Large intestine (tissue), 12 donors: ENCODE measurements at places on chromosomes 1 and 21. TPM values are rescaled to one million over a fixed set of nuclear protein-coding genes. Genes with fewer than 3 reads are reported as not detected.

The EFNA3 gene
- polyA plus RNA-seq = 9.6 TPM

The LRRIQ3 gene
- polyA plus RNA-seq = 1.1 TPM

The ZNF593OS gene
- 1.2 TPM for polyA plus RNA-seq

The OR2T2 gene
- not detected for polyA plus RNA-seq

The TENT5C gene
- 10.4 TPM for polyA plus RNA-seq

The NTNG1 gene
- 4.9 TPM for polyA plus RNA-seq

DNA sequence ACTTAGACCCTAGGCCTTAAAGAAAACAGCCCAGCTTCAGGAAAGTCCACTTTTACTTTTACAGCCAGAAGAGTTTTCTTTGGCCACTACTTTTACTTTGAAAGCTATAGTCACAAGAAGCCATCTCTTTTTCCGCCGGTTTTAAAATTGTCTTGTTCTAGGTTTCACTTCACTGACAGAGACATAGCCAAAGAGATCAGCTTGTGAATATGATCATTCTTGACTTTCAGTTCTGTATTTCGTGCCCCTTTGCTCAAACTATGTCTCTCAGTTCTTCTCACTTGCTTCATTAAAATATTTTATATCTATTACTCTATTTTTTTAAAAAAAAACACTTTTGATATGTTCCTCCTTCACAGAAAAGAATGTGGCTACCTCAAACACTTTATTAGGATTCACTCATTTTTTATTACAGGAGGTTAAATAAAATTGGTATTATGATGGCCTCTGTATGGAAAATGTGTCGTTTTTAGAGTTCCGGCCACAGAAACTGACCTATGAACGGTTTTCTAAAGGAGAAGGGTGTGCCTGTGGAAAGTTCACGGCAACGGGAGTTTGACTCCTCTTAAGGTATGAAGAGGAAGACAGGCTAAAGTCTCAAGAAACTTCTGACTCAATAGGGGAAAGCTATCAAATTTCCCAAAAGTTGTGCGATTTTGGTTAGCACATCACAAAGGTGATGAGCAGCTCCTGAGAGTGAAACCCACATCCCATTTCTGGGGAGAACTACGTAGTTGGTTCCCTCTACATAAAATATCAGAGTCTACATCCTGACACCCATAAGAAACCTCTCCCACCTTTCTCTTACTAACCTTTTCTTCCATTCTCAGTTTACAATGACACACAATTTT lies 1.2 kb downstream of the MCOLN2 start:
- no peak for DNase-seq

GRCh38 chr1:53578358-53578757 lies 119.2 kb downstream of the DMRTB1 start:
- no peak for DNase-seq

DNA sequence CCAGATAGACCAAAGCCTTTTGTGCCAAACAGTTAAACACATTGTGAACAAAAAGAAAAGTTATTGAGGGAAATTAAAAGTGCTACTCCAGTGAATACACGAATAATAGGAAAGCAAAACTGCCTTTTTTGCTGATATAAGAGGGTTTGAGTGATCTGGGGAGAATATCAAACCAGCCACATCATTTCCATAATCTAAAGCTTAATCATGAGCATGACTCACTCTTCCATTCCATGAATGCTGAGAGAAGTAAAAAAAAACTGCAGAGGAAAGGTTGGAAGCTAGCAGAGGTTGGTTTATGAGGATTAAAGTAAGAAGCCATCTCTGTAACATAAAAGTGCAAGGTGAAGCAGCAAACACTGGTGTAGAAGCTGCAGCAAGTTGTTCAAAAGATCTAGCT lies 350.6 kb upstream of the NCAM2 start:
- no peak for DNase-seq

DNA sequence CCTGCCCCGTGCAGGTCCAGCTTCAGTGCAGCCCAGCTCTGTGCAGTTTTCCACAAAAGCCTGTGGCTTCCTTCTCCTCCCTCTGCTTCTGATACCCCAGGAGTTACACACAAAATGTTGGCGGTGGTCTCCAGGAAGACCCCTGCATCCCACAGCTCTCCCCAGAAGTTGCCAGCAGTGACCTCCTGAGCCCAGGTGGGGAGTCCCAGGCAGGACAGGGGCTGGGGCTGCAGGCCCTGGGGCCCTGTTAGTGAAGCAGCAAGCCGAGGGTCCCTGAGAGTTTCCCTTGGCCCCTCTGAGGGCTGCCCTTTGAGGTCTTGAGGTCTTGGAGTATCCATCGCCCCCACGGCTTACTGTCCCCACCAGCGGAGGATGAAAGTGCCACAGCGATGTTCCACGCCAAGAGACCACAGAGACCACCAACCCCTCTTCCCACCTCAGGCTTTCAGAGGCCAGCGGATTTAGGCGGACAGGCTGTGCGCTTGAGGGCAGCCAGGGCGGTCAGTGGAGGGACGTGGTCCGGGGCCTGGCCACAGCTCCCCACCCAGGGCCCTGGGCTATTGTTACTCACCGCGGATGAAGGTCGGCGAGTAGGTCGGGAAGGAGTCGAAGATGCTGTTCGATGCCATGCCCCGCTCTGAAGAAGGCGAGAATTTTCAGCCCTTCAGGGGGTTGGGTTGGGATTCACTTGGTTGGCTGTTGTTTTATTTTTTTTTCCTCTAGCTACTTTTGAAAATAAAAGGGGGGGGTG lies 34.0 kb upstream of the RUNX3 start:
- DNase-seq = no peak

GRCh38 chr21:42806509-42807140 lies 72.7 kb downstream of the WDR4 start:
- DNase-seq = no peak

GRCh38 chr1:43058056-43058455 lies 99.4 kb upstream of the SLC2A1 start:
- no peak for DNase-seq

DNA sequence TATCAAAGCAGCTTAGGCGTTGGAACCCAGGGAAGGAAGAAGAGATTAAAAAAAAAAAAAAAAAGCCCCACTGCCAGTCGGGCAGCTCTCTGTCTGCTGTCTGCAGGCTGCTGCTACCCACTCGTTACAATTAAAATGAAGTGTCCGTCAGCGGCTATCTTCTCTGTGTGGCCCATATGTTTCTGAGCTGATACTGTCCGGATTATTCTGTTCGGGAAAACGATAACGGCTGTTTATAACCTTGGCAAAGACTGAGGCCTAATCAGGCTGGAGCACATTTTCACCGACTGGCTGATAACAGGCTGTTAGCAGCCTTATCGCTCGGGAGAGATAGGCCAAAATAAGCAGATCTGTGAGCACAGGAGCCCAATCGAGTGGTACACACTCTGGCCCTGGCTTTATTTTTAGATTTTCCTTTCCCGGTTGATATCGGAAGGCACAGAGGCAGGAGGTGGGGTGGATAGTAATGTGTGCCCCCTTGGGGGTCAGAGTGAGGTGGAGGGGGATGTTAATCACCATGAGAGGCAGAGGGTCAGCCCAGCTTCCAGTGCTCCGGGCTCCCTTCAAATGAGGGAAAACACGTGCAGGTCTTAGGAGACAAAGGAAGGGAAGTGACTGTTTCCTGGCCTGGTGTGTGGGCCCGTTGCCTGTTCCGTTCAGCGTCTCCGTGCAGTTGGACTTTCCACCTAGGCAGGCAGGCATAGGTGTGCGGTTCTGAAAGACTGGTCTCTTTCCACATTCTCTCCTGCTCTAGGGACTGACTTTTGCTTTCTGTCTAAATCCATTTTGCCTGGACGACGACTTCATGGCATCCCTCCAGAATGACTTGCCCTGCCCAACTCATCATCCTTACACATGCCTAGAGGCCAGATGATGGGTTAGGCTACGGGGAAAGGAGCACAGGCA lies 153.4 kb downstream of the PBX1 start:
- DNase-seq = peak; percentile 79

DNA sequence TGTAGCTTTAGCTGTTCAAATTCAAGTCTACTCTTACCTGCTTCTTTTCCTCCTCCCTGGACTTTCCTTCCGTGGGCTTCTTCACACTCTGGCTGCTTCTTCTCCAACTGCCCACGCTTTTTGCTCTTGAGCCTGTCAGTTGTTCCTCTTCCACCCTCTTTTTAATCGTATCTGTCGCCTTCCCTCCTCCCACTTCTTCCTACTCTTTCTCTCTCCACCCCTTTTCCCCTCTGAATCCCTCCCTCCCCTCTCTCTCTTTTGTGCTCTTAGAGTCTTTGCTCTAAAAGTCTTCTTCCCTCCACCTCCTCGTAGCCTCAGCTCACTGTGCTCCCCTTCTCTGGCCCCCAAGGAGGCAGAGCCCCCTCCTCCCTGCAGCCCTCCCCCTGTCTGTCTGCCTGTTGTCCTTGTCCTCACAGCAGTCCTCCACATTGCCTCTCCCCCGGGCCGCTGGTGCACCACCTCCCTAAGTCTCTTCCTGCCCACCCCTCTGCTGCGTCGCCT lies 12.9 kb upstream of the GJA5 start:
- no peak for DNase-seq

DNA sequence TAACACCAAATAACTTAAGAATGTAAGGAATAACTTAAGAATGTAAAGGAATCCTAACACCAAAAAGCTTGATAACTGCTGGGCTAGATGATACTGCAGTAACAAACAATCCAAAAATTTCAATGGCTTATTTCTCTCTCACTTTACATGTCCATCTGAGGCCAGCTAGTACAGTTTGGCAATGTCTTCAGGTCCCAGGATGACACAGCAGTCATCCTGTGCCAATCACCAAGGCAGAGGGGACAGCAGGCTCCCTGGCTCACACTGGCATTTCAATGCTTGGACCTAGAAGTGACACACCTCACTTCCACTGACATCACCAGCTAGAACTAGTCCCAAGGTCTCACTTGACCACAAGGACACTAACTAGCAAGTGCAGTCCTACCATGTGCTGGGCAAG lies 15.3 kb downstream of the DNAJC11 start:
- no peak for DNase-seq

DNA sequence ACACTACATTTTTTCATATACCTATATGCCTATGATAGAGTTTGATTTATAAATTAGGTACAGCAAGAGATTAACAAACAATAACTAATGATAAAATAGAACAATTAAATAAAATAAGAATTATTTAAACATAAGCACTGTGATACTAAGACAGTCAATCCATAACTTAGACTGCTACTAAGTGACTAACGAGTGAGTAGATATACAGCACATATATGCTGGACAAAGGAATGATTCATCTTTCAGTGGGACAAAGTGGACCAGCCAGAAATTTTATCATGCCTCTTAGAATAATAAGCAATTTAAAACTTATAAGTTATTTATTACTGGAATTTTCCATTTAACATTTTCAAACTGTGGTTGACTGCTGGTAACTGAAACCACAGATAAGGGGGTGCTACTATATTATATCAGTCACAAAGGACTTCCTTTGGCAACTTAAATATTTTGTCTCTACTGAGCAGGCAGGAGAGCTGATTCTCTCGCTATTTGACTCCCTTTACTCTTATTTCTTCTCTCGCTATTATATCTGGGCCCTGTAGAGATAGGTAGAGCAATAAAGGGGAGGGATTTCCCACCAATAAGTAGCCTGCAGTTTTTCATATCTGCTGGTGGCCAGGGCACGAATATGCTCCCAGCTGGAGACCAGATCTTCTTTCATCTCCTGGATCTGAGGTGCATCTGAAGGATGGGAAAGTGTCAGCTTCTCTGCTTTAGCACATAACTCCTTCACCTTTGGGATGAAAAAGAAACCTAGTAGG lies 10.8 kb downstream of the SPTA1 start:
- DNase-seq = no peak

DNA sequence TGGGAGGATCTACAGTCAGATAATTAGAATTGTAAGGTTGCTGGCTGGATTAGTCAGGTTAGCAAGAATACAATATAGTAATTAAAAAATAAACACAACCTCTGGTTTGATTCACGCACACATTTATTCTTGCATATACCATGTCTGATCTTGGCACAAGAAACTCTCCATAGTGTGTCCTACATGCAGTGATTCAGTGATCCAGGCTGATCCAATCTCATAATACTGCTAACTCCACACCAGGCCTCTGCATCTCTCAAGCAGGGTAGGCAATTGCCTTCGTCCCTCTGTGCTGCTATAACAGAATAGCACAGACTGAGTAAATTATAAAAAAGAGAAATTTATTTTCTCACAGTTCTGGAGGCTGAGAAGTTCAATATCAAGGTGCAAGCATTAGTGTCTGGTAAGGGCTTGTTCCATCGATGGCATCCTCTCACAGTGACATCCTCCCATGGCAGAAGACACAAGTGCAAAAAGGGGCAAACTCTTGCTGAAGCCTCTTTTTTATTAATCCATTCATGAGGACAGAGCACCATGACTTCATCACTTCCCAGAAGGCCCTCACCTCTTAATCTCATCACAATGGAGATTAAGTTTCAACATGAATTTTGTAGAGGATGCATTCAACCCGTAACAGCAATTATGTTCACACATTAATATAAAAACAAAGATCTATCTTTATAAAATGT lies 741.0 kb upstream of the NCAM2 start:
- no peak for DNase-seq
